ENCODE measurements at places on chromosomes 1 and 21.

- DNase-seq, result no peak
Measured at GRCh38 chr1:191876631-191877030, 281.6 kb upstream of the RGS18 start.

DNA sequence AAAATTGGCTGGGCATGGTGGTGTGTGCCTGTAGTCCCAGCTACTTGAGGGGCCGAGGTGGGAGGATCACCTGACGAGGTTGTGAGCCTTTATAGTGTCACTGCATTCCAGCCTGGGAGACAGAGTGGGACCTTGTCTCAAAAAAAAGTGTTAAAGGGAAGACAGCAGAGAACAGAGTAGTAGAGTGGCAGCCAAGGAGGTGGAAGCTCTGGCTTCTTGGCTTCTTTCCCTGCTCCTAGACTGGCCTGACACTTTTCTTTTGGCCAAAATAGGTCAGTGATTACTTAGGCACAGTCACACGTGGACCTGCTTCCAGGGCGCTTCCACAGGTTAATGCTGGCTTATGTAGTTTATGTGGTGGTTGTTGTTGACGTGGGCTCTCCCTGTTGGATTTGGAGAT lies 3.2 kb downstream of the DIP2A start:
- no peak for DNase-seq

GRCh38 chr1:9721606-9722377 lies 70.3 kb downstream of the PIK3CD start:
- DNase-seq, result peak; percentile 85

DNA sequence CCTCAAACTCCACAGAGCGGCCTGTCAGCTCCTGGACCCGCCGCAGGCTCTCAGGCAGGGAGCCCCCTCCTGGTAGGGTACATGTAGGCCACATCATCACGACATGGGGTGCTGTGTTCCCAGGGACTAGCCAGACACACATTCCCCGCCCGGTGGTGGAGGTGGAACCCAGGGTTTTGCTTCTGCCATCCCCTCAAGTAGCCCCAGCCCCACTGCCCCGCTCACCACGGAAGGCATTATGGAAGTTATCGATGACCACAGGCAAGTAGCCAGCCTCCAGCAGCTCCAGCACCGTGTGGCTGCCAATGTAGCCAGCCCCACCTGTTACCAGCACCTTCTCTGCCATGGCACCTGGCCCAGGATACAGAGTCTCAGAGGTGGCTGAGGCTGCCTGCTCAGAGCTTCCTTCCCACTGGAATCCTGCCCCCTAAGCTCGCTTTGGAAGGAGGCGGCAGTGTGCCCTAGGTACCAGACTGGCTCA lies 1.9 kb downstream of the GALE start:
- no peak for DNase-seq

GRCh38 chr21:45741691-45742090 lies 98.2 kb downstream of the PCBP3 start:
- no peak for DNase-seq

- DNase-seq, result no peak
Measured at GRCh38 chr1:236051242-236051791, 13.6 kb downstream of the NID1 start.

GRCh38 chr21:34094949-34095348 lies 21.6 kb downstream of the MRPS6 start:
- no peak for DNase-seq

GRCh38 chr21:40852563-40852962 lies 5.6 kb upstream of the DSCAM start:
- DNase-seq, result no peak

DNA sequence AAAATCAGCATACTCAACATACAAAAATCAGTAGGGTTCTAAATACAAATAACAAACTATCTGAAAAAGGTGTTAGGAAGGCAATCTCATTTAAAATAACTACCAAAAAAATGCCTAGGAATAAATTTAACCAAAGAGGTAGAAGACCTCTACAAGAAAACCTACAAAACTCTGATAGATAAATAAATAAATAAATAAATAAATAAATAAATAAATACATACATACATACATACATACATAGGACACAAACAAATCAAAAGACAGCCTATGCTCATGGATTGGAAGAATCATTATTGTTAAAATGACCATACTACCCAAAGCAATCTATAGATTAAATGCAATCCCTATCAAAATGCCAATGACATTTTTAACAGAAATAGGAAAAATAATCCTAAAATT lies 194.7 kb downstream of the BARHL2 start:
- no peak for DNase-seq

GRCh38 chr1:200904772-200905171 lies 10.1 kb downstream of the INAVA start:
- DNase-seq, result no peak

DNA sequence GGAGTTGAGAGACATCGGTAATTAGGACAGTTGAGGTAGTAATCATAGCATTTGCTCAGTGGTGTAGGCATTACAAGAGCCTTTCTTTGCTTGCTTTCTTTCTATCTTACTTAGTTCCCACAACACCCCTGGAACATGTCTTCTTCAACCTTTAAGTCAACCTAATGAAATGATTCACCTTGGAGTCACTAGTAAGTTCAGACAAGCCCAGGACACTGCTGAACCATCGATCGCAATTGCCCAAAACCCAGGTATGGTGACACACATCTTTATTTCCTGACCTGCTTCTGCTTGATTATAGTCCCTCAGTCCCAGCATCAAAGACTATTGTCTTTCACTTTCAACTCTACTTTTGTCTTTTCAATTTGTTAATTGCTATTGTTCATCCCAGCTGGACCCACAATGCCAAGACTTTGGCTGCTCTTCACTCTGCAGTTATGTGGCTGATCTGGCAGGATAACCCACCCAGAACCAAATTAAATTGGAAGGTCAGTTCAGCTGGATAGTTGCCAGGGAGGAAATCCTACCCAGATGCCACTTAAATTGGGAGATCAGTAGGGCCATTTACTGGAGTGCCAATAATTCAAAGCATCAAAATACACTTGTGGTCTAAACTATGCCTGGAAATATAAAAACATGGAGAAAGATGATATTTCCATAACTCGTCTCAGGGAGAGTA lies 272.9 kb downstream of the RWDD3 start:
- DNase-seq, result no peak

DNA sequence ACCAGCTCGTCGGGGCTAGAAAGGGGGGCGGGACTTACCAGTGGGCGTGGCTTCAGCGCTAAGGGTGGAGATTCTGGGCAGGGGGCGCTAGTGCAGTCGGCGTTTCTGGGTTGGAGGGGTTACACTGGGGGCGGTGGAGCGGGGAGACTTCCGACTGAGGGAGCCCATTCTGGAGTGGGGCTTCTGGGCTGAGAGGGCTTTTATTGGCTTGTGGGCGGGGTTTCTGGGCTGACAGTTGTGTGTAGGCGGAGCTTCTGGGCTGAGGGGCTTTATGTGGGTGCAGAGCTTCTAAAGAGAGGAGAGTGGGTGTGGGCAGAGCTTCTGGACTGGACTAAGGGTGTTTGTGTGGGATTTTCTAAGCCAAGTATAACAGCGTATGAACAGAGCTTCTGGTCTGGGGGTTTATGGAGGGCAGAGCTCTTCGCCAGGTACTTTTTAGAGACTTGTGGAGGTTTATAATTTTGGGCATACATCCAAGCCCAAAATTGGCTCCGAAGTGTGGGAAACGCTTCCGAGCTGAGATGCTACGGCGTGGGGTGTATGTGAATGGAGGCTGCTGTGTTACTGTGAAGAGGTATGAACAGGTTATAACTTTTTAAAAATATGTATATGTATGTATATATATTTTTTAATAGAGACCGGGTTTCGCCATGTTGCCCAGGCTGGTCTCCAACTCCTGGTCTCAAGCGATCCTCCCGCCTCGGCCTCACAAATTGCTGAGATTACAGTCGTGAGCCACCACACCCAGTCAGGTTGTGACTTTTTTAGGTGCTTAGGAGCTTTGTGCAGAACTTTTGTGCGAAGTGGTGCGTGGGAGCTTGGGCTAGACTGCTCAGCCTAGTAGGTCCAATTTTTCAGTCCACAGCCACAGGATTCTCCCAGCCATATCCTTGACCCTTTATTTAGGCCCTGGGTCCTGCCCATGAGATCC lies 825 bp downstream of the TMEM39B start:
- DNase-seq, result no peak

GRCh38 chr1:94926915-94927404 lies at the start of gene CNN3:
TSS of gene CNN3 (minus strand) at chr1:94927110. CDS start at chr1:94926894, 216 bp downstream.
- DNase-seq, result peak; percentile 76

GRCh38 chr1:77467741-77468140 lies 185.9 kb downstream of the AK5 start:
- no peak for DNase-seq

DNA sequence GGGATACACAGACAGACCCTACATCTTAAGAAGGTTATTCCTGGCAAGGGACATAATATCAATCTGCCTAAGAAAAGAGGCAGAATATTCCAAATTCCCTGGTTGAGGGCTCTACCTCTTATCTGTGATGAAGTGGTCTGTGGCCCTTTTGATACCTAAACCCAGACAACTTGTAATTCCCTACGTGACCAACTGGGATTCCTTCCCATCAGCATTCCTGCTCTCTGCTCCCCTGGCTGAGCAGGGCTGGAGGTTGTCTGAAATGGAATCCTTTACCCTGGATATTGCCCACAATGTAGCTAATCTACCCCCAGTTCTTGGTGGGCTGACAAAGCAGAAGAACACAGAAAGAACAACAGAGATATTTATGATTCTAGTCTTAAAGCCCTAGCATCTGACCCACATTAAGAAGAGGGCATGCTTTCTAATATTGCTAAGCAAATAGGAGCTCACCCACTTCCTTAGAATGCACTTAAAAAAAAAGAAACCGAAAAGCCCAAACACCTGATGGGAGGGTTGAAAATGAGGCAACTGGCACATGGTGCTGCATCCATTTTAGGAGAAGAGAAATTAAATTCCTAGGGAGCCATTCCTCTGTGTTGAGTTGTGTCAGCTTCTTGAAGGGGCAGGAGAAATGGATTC lies 36.8 kb downstream of the GADD45A start:
- DNase-seq, result no peak

DNA sequence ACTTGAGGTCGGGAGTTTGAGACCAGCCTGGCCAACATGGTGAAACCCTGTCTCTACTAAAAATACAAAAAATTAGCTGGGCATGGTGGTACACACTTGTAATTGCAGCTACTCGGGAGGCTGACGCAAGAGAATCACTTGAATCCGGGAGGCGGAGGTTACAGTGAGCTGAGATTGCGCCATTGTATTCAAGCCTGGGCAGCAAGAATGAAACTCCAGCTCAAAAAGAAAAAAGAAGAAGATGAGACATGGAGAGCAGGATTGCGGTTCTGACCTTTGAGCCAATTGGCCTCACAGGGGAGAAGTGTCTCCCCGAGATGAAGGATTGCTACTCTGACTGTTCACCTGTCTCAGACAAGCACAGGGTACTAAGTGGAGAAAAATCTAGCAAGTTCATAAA lies 6.6 kb downstream of the SCCPDH start:
- DNase-seq, result no peak

DNA sequence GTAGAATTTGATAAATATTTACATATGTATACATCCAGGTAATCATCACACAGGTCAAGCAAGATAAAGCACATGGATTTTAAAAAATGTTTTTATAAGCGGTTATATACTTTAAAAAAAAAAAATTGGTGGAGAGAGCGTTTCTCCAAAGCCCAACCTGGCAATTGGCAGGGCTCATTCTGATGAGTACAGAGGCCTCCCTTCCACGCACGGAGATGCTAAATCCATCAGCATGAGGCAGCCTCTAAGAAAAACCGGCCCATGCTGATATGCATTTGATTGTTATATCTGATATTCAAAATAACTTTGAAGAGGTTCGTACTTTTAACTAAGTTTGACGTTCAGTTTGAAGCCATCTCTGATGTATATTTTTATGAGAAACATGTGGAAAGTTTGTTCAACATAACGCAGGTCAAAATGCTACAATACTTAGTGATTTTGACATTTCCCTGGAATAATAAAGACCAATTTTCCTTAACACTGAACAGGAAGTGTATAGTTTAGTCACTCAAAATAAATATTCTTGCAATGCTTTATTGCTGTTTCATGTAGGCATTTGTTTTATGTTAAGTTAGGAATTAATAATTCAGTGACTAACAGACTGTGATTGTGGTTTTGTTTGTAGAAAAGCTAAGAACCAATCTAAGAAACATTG lies 151.7 kb downstream of the NR5A2 start:
- no peak for DNase-seq

- no peak for DNase-seq
Measured at GRCh38 chr1:8154621-8155052, 128.5 kb upstream of the ERRFI1 start.

GRCh38 chr1:3978196-3978989 lies 78.3 kb upstream of the C1orf174 start:
- DNase-seq, result no peak

- no peak for DNase-seq
Measured at GRCh38 chr1:220497220-220497947, 30.6 kb upstream of the MARK1 start.

DNA sequence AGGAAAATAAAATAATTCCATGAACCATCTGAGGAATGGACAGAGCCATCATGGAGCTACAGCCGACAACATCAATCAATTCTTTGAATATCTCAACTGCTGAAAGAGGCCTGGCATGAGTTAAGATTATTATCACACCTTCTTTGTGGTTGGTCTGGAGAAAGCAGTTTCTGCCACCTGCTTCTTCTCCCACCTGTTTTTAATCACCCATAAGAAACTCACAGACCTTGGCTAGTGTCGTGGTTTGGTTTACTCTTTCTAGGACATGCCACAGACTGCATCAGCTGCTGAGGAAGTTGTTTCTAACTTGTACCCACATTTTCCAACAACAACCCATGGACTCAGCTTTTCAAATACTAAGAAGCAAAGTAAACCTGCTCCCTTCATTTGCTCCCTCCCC lies 65.6 kb downstream of the NTPCR start:
- no peak for DNase-seq

- no peak for DNase-seq
Measured at GRCh38 chr1:86822459-86822858, 91.5 kb downstream of the SELENOF start.

GRCh38 chr1:154608397-154609270 lies 648 bp upstream of the ADAR start:
- DNase-seq, result peak; percentile 69

DNA sequence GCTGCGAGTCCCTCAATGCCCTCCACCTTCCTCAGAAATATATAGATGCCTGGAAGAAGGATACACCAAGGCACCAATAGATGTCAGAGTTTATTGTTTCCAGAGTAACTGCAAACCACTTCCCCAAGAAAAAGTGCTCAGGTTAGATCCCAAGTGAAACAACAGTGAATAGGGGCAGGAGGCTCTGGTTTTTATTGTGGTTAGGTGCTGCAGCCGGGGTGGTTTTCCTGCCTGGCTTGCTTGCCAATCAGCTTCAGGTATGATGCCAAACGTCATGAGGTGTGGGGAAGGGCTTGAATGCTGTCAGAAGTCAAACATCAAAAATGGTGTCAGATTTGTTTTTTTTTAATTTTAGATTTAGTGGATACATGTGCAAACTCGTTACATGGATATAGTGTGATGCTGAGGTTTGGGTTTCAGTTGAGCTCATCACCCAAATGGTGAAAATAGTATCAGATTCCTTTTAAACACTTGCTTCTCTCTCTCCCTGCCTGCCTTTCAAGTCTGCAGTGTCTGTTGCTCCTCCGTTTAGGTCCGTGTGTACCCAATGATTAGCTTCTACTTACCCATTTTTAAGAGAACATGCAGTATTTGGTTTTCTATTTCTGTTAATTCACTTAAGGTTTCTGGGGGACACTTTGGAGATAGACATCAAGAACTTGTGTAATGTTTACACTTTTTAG lies 1317.0 kb downstream of the MRPL39 start:
- peak; percentile 3 for DNase-seq

- no peak for DNase-seq
Measured at GRCh38 chr21:20545454-20545853, 452.8 kb upstream of the NCAM2 start.

Measured in CD4-positive, alpha-beta T cell treated with Interferon alpha-2 for 1 hour (primary cell).